ENCODE measurements at places on chromosomes 3 and 15.

GRCh38 chr3:169610888-169611291 lies 52.6 kb downstream of the MECOM start:
- DNase-seq = no peak

GRCh38 chr3:3038201-3038991 lies 71.8 kb downstream of the IL5RA start:
- DNase-seq = peak; percentile 8

GRCh38 chr3:186544281-186544680 lies at the start of gene CRYGS:
TSS of gene CRYGS (minus strand) at chr3:186544380. CDS start at chr3:186544326, 54 bp downstream.
- DNase-seq = no peak

GRCh38 chr15:66019826-66020398 lies 150.6 kb downstream of the RAB11A start:
- no peak for DNase-seq

DNA sequence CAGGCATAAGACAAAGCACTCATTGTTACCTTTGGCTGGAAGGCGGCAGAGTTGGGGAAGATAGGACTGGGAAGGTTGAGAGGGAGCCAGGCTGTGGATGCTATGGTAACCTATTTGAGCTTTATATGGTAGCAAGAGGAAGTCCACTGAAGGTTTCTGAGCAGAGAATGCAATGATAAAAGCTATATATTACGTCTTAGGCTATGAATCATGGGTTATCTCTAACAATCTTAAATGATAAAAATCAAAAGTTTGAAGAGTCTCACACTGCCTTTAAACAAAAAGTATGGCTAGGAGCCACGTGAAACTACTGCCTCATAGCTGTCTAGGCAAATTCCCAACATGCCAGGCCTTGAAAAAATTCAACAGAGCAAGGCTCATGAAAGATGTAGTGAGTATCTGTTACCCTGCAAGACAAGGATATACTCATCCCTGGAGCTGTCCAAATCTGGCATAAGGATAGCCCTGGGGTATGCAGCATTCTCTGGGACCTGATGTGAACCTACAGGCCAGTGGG lies 4.1 kb downstream of the P3H2 start:
- no peak for DNase-seq

- DNase-seq = no peak
Observed at GRCh38 chr15:52496776-52497470, 31.8 kb downstream of the MYO5A start.

- no peak for DNase-seq
Observed at GRCh38 chr3:184825121-184825820, 13.3 kb downstream of the VPS8 start.

DNA sequence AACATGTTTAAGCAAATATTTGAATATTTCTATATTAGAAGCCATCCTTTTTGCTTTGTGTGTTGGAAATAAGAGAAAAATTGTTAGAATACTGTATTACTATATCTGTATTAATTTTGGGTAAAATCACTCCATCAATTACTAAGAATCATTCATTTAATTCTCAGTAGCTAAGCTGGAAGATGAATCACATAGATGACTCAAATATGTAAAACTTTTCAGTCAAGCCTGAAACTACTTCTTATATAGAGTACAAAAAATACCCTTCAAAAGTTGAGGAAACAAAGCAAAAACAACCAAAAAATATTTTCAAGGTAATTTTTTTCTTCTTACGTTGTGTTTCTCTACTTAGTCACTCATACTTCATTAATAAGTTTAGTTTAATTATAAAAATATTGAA lies 205.7 kb upstream of the ROBO1 start:
- DNase-seq = no peak

DNA sequence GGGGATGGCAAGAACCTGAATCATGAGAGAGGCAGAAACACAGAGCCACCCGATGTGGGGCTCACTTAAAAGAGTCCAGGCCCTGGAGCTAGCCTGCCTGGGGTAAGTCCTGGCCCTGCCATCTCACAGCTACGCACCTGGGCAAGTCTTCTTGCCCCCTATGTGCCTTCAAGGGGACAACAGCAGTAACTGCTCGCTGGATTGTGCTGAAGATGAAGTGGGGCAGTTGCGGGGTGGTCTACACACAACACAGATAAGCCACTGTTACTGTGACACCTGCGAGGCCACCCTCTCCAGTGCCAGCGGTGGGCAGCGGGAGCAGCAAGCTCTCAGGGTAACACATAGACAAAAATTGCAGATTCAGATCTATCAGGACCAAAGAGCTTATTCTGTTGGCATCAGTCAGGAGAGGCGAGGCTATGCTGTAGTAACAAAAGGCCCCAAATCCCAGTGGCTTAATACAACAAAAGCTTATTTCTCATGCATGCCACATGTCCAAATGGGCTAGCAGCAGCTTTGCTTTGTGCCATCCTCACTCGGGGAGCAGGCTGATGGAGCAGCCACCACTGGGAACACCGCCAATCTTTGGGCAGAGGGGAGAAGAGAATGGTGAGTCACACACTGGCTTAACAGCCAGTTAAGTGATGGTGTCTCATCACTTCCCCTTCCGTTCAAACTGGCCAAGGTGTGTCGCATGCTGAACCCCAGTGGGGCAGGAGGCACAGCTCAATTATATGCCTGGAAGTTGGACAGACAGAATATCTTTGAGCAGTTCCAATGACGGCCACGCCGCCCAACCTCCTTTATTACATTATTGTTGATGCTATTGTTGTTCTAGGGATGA lies 78.3 kb downstream of the WNT7A start:
- DNase-seq = peak; percentile 75

- DNase-seq = no peak
Observed at GRCh38 chr15:85306946-85307686, 73.3 kb upstream of the AKAP13 start.

DNA sequence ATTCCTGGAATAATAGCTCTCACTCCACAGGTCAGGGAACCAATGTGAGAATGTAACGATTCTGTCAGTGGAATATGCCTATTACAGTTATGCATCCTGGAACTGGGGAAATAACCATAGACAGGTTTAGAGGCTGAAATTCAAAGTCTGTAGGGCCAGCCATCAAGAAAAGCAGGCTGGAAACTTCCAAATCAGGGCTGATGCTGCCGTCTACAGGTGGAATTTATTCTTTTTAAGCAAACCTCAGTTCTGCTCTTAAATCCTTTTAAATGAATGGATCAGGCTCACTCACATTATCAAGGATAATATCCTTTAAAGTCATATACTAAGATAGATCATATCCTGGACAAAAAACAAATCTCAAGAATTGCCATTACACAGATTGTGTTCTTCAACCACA lies 699.8 kb downstream of the NR2F2 start:
- DNase-seq = no peak

- no peak for DNase-seq
Observed at GRCh38 chr15:80659375-80659774, 35.7 kb upstream of the ABHD17C start.

DNA sequence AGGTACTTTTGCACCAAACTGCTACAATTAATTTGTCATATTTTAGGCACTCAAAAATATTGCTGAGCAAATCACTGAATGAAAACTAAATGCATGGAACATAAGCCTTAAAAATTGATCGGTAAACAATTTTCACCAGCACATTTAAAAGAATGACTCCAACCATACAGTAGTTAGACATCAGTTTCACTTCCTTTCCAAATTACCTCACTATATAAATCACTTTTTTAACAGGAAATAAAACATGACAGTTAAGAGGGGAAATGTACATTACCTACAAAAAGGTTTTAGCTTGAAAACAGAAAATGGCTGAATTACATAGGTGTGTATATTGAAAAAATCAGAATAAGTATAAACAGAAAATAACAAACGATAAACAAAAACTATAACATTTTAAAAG lies 108.4 kb downstream of the SERPINI1 start:
- DNase-seq = no peak

DNA sequence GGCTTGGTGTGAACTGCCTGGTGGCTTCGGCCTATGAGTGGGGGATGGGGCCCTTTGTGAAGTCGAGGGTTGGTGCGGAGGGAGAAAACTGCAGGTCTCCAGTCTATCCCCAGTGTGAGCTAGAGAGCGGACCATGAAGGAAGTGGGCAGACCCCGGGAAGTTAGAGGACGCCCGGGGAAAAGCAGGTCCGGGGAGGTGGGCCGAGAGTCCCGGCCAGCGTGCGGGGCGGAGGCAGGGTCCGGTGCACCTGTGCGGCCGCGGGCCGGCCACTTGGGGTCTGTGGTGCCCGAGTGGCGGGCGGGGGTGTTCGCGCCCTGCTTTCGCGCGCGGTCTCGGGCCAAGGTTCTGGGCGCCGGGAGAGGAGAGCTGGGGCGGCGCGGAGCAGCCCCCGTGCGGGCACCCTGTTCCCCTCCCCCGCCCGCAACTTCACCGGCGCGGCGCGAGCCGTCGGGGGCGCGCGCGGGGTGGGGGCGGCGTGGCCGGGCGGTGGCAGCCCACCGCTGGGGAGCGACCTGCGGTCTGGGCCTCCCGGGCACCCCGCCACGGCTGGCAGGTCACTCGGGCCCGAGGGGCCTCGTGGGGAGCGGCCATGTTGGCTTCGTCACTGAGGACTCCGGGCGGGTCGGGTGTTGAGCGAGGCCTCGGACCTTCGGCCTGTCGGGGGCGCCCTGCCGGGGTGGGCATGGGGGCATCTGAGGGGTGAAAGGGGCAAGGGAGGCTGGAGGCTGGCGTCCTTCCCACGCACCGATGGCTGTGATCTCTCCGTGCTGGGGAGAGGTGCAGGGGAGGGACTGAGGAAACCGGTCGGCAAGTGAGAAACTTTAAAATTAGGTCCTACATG lies 4.8 kb downstream of the UBE2E1 start:
- DNase-seq = no peak

DNA sequence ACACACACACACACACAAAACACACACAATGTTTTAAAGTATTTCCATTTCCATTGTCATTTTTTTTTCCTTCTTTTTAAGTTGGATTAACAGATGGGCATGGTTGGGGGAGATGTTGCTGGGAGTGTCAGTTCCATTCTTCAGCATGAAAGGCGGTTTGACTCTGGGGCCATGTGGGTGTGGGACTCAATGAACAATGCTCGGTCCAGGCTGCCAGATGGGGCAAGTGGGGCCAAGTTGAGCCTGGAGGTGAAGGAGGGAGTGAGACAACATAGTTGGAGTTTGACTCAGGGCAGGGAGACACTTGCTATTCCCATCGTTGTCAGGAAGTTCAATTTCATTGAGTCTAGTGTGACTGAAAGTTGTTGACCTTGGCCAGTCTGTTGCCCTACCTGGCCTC lies 125.3 kb downstream of the TLE3 start:
- no peak for DNase-seq

GRCh38 chr3:126456766-126457388 lies 18.8 kb downstream of the ZXDC start:
- no peak for DNase-seq

DNA sequence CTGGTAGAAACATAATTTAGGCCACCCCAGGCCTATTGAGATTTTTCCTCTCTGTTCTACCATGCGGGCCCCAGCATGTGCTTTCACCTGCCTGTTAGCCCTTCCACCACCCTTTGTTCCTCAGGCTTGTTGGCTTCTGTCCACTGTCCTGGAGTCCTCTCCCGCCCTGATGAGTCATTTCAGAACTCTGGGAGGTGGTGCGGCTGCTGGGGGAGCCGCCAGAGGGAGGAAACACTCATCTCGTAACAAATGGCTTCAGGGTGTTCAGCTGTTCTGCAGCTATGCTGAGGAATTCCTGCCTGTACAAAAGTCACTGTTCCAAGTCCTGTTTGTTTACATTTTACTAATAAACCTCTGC lies 36.3 kb downstream of the LRTM1 start:
- peak; percentile 95 for DNase-seq

- DNase-seq = no peak
Observed at GRCh38 chr15:59838900-59839299, 149.8 kb upstream of the BNIP2 start.

DNA sequence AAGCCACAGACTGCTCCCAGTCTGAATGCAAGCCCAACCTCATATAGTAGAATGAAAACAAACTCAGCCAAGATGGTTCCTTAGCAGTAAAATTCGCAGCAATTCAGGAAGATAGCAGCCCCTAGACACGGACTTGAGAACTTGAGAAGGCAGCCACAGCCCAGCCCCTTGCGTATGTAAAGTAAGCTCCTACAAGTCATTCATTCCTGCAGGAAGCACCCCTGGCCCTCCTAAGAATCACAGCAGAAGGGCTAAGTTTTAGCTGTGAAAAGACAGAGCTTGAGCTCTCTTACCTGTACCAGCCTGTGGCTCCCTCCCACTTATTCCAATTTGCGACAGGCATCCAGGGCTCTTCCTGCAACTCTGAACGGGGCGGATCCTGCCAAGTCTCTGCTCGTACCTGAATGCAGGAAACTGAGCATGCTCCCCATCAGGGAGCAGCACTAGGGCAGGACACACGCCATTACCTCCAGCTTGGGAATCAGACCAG lies 136.4 kb downstream of the MAGI1 start:
- peak; percentile 57 for DNase-seq

- DNase-seq = no peak
Observed at GRCh38 chr3:35950021-35950420, 310.7 kb downstream of the ARPP21 start.

DNA sequence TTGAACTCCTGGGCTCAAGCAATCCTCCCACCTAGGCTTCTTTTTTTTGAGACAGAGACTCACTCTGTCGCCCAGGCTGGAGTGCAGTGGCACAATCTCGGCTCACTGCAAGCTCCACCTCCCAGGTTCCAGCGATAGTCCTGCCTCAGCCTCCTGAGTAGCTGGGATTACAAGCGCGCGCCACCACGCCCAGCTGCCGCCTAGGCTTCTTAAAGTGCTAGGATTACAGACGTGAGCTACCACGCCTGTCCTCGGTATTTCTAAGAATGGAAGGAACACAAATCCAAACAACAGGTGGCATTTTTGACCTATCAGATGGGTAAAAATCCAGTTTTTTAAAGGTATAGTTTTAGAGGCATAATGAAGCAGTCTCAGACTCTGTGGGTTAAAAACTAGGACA lies 113.8 kb downstream of the ANP32A start:
- no peak for DNase-seq

DNA sequence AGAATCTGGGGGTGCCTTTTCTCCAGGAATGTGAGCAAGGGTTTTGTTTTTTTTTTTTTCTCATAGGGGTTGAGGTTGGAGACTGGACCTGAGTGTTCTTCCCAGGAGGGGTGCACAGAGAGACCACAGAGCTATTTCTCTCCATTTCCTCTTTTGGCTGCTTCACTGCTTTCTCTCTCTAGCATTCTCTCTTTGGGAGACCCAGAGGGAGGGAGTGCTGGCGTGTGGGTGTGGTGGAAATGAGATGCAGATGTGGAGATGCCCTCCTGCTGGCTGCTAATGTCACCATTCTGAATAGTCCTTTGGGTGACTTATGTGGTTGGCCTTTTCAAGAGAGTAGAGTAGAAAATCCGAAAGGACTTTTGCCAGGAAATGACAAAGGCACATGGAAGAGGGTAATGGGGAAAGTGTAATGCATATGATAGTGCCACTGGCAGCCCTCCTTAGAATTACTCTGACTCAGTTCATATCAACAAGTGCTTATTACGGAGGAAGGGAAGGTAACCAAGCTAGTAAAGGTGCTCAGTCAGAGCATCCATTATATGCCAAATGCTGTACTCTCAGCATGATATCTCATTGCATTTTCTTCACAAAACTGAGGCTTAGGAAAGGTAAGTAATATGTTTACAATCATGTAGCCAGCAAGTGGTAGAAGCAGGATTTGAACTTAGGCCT lies 1.9 kb downstream of the SYN2 start:
- no peak for DNase-seq

- DNase-seq = no peak
Observed at GRCh38 chr3:8760506-8760905, 8.9 kb downstream of the OXTR start.

GRCh38 chr3:158531334-158531733 lies 39.7 kb upstream of the MLF1 start:
- DNase-seq = no peak

GRCh38 chr3:162525771-162526170 lies 1029.2 kb downstream of the OTOL1 start:
- DNase-seq = no peak
